Prostate gland (tissue), 2 donors: ENCODE measurements at places on chromosomes 16 and 17.

GRCh38 chr16:31521368-31521767 lies 6.3 kb upstream of the AHSP start:
- DNase-seq, result no peak

DNA sequence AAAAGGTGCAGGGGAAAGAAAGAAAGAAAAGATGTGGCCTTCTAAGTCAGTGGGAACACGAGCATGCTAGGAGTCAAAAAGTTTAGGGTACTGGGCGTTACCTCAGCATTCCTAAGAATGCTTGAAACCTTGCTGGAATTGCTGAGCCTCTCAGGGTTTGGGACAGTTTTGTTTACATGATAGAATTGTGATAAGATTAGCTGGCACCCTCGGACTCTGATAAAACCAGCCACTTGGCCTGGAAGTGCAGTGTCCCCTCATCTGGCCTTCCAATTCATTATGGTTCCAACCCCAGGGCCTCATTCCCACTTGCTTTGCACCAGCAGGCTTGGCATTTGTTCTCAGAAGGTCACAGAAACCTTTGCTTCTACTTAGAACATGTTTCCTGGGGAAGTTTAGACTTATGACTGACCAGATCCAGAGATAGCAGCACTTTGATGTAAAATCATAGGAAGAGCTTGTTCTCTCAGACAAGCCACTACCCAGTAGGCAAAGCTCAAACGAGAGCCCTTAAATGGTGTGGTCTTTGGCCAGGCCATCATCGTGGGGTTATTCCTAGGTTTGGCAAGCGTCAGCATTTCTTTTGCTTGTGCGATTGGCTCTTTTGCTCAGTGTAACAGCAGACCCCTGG lies 8.0 kb downstream of the SGF29 start:
- no peak for DNase-seq

GRCh38 chr17:2170023-2170422 lies 115.1 kb downstream of the HIC1 start:
- no peak for DNase-seq

DNA sequence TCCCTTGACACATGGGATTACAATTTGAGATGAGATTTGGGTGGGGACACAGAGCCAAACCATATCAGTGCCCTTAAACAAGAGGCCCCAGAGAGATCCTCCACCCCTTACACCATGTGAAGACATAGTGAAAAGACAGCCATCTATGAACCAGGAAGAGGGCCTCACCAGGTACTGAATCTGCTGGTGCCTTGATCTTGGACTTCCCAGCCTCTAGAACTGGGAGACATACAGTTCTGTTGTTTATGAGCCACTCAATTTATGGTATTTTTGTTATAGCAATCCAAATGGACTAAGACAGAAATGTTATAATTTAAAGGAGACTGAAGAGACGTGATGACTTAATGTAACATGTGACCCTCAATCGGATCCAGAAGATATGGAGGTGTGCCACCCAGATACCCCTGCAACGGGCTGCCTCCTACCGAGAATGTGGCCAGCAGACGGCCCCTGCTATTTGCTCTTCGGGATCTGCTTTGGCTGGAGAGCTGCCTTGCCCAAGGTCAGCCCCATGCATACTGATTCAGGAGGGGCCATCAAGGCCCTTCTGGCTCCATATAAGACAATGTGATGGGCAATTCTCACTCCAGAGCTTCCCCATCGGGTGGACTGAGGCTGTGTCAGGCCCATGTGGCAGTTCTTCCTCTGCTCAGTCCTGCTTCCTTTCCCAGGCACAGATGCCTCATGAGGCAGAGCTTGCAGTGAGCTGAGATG lies 80.6 kb downstream of the NETO2 start:
- DNase-seq, result no peak
